ENCODE measurements at places on chromosomes 3 and 15.

- DNase-seq = no peak
Measured at GRCh38 chr15:59407946-59408345, 30.0 kb upstream of the FAM81A start.

DNA sequence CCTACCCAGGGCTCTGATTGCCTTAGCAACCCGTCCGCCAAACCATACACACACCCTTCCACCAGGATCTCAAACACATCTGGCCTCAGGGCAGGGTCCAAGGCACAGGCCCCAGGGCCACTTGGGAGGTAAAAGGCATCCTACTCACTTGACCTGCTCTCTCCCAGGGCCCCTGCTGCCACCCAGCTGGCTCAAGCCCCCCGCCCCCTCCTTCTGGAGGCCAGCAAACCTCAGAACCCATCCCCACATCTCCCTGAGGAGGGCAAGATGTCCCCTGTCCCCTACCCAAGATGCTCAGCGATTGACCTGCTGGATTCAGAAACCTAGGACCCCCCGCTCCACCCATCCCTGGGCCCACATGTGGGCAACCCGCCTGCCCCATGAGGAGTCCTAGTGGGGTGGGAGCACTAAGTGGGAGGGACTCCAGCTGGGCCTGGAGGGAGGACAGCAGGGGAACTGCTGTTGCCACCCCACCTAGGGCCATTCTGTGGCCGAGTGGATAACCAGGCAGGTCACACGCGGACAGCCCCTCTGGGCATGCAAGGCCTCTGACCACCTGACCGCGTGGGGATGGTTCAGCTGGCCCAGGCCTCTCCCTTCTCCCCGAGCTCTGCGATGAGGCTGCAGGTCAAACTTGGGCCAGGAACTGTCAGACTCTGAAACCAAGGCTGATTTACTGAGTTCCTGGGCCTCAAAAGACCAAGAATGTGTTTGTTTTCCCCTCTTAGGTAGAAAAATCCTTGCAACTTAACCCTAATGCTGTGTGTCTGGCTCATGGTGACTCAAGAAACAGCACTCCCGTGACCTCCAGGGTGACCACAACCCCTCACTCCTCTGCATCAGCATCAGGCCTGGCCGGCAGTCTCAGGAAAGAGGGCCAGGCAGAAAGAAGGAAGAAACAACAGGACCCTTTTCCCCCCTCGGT is 4.2 kb downstream of the MFGE8 start:
- DNase-seq = no peak

- DNase-seq = no peak
Measured at GRCh38 chr15:44813231-44813630, 76.9 kb downstream of the TRIM69 start.

DNA sequence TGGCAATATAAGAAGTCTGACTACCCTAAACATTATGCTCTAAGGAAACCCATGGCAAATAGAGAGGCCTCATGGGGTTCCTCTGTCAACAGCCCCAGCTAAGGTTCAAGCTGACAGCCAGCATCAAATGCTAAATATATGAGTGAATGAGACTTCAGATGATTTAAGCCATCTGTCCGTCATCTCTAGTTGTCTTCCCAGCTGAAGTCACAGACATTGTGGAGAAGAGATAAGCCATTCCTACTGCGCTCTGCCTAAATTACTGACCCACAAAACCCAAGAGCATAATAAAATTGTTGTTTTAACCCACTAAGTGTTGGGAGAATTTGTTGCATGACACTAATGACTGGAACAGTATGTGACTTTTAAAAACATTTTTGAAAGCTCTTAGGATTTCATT is 87.3 kb upstream of the IGSF10 start:
- no peak for DNase-seq

DNA sequence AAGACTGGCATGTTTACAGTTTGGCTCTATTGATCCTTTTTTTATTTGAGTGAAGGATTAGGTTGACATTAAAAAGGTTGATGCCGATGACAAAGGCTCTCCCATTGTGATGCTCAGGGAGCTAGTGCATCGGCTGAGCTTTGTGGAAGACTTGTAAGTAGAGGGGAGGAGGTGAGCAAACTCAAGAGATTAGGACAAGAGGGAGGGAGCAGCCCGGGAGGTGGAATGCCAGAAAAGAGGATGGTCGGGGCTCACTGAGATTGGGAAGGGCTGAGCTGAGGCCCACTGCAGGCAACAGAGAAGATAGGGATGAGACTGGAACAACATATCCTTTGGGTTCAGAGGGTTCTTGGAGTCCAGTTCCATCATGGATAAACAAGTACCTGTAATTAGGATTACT is 26.5 kb upstream of the PSMD6 start:
- DNase-seq = no peak

GRCh38 chr3:36178018-36178417 is 202.3 kb upstream of the STAC start:
- no peak for DNase-seq

- no peak for DNase-seq
Measured at GRCh38 chr3:163468531-163469335, 1609.6 kb downstream of the SI start.

- no peak for DNase-seq
Measured at GRCh38 chr3:21174461-21174860, 576.5 kb downstream of the ZNF385D start.

GRCh38 chr3:37501571-37502313 is 327.4 kb upstream of the LRRFIP2 start:
- DNase-seq = no peak

DNA sequence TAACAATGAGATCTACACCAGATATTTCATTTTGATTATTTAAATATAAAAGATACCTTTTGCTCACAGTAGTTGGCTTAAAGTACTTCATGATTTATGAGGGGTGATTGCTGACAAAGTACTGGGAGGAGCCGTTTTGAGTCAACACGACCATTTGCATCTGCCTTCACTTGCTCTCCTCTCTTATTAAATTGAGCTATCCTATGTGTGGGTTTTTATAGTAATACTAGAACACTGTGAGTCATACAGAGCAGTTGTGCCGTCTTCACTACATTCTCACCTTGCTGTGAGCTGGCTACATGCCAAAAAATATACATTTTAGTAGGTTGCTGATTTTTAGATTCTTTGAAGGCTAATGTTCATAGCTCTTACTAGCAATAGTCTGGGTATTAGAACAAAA is 161.2 kb downstream of the ALCAM start:
- no peak for DNase-seq
